Left ventricle myocardium inferior (tissue), 1 donor: ENCODE measurements at places on chromosomes 12 and 14. TPM values are rescaled to one million over a fixed set of nuclear protein-coding genes. Genes with fewer than 3 reads are reported as not detected.

DNA sequence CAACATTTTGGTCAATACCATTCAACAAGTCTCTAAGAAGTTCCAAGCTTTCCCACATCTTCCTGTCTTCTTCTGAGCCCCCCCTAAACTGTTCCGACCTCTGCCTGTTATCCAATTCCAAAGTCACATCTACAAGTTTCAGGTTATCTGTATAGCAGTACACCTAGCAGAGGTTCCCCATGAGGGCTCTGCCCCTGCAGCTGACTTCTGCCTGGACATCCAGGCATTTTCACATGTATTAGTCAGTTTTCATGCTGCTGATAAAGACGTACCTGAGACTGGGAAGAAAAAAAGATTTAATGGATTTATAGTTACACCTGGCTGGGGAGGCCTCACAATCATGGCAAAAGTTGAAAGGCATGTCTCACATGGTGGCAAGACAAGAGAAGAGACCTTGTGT lies 10.2 kb upstream of the PLA2G1B start:
- no peak for DNase-seq

DNA sequence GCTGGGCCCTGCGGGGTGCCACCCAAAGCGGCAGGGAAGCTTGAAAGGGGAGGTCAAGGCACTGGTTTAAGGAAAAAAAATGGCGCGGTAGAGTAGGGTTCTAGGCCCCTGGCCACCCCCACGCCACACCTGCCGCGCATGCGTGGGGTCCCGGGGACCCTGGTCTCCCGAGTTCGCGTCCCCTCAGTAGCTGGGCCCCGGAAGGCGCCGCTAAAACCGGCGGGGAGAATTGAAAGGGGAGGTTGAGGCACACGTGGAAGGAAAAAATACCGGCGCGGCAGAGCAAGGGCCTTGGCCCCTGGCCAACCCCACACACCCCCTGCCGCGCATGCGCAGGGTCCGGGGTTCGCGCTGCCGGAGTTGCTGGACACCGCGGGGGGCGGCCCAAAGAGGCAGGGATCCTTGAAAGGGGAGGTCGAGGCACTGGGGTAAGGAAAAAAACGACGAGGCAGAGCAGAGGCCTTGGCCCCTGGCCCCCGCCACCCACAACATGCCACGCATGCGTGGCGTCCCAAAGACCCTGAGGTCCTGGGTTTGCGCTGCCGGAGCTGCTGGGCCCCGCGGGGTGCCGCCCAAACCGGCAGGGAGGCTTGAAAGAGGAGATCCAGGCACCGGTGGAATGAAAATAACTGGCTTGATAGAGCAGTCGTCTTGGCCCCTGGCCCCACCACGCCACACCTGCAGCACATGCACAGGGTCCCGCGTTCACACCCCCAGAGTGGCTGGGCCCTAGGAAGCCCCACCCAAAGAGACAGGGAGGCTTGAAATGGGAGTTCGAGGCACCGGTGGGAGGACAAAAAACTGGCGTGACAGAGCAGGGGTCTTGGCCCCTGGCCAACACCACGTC lies 314.5 kb downstream of the ALG10 start:
- no peak for DNase-seq

DNA sequence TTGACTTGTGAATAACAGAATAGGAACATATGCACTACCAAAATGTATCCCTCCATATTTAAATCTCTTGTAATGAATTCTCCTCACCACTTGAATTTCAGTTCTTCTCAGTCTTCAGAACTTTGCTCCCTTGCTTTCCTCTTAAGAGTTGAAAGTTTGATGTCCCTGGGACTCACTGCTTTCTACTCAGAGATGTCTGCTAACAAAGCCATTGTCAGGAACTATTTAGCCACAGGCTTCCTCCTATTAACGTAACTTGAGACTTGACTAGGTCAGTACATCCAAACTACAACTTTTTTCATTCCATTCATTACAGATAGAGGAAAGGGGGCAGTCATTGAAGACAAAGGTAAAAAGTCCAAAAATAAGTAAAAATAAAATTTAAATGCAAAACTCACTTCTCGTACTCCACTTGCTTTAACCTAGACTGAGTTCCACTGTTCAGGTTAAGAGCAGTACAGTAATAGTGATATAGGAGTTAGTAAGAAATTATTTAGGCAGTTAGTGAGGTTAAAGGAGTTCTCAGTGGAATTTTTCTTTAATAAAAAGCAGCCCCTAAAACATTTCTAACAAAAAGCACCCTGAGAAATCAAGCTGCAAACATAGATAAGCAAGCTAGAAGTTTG lies 364.2 kb downstream of the SOX5 start:
- no peak for DNase-seq

DNA sequence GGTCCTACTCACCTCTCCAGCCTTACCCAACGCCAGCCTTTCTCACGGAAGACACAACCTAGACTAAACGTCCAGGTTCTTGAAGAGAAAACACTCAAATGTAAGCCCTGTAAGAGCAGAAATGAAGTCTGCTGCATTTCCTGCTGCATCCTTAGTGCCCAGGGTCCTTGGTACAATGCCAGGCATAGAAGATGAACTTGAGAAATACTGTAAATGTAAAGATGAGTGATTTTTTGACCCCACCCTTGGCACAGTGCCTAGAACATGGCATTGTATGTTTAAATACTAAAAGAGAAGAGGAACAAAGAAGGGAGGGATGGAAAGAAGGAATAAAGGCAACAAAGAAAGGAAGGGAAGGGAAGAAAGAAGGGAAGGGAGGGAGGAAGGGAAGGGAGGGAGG lies 514.6 kb downstream of the MED13L start:
- DNase-seq = no peak

DNA sequence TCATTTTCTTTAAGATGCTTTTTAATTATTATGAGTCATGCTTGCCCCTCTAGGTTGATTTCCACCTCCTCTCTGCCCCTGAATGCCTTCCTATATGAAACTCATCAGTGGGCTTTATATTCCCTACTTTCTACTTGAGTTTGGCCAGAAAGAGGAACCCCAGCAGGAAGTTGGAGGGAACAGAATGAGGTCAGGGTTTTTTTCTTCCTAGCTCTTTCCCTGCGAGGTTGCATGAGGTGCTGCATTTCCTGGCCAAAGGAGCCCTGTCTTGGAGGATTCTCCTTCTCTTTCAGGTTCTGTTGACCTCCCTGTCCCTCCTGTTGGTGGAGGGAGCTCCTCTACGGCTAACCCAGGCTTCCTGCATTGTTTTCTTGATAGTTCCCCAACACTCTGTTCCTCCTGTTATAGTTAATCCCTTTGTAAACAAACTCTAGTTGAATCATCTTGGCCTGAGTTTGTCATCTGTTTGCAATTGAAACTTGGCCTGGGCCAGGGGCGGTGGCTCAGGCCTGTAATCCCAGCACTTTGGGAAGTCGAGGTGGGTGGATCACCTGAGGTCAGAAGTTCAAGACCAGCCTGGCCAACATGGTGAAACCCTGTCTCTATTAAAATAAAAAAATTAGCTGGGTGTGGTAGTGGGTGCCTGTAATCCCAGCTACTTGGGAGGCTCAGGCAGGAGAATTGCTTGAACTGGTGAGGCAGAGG lies 15.3 kb upstream of the SPIC start:
- no peak for DNase-seq

GRCh38 chr12:32558903-32559302 lies 120.2 kb upstream of the DNM1L start:
- DNase-seq = no peak

DNA sequence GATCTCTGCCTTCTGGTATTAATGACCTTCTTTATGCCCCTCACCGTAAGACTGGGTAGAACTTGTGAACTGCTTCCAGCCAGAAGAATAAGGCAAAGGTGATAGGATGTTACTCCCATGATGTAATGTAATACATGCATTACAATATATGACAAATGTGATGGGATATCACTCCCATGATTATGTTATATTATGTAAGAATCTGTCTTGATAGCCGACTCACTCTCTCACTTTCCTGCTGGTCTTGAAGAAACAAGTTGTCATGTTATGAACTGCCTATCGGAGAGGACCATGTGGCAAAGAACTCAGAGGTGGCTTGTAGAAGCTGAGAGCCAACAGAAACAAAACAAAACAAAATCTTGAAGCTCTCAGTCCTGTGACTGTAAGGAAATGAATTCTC lies 30.6 kb upstream of the OSBPL8 start:
- DNase-seq = no peak

Gene RBP5
- 0.47 TPM for total RNA-seq

Gene B4GALNT1
- total RNA-seq = 4.7 TPM
